Stimulated activated CD4-positive, alpha-beta T cell treated with anti-CD3 and anti-CD28 coated beads, TNF-alpha, amount 100 ng/mL, for 1 hour (primary cell): ENCODE measurements at places on chromosomes 2 and 18.
A peak's percentile ranks its signal among the peaks of the same experiment; 100 is the strongest.

GRCh38 chr2:126817172-126817571 is 81.5 kb upstream of the TEX51 start:
- no peak for DNase-seq

DNA sequence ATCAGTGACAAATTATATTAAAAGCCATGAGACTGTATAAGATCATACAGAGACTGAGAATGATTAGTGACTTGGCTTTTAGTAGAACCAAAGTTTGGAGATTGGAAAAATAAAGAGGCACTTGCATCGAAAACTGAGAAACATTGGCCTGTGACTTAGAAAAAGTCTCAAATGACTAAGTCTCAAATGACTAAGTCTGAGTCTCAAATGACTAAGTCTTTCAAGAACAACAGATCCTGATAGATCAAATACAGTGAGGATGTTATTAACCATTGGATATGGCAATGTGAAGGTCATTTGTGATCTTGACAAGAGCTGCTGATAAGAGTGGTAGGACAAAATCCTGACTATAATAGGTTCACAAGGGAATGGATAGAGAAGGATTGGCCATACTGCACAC is 135.5 kb upstream of the FANCL start:
- DNase-seq: no peak

GRCh38 chr2:149100739-149101699 is 62.5 kb downstream of the LYPD6B start:
- DNase-seq: no peak

DNA sequence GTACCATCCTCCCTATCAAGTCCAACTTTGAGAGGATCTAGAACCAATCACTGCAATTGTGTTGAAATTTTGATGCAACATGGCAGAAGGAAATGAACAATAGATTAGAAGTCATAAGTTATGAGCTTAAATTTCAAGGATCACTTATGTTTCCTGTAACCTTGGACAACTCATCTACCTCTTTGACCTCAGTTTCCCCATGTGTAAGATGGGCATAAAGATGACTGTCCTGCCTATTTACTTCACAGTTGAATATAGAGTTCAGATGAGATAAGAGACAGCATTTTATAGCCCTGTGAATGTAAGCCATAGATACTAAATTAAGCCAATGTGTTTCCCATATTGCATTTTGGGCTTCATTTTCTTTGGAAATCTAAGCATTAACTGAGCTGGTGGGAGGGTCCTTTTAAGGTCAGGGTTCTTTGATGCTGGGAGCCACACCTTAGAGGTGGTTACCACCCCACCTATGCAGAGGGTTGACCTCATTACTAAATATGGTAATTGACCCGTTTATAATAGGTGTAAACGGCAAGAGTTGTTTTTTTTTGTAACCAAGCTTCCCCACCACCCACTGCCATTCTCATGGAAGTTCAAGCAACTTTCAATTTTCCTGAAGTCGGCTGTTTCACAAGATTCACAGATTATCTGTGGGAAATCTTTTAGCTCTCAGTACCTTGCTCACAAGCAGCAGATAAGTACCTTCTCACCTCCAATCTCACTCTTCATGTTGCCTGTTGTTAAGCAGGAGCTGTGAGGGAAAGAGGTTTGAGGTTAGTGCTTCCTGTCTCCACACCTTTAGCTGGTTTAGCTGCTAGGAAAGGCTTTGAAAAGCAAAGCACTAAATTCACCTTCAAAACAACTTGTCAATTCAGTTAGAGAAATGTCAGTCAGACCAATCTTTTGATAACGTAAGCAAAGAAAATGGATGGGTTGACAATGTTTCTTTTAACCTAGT is 13.3 kb downstream of the CD28 start:
- DNase-seq: no peak

DNA sequence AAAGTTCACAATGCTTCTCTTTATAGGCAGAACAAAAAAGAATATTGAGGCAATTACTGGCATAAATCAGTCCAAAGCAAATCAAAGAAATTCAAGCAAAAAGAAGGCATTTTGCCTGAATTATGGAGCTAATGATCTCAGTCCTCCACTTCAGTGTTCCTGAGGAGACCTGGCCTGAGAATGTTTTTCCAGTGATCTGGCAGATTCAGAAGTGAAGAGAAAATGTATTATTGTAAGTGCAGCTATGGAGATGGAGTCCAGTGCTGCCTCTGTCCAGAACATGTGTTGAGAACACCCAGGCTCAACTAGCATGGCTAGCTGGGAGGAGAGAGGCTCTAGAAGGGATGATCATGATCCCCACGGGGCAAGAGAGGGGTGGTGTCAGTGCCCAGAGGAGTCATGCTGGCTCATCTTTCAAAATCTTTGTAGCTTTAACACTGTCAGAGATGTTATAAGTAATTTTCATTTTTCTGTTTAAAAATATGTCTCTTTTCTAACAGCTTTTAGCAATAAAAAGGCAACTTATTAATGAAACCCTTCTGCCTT is 367.0 kb upstream of the RAB12 start:
- no peak for DNase-seq

- no peak for DNase-seq
These were observed 302.1 kb downstream of the HRH4 start for GRCh38 chr18:24762511-24762910.

GRCh38 chr2:217654168-217654567 is 348.6 kb downstream of the TNS1 start:
- DNase-seq: no peak

DNA sequence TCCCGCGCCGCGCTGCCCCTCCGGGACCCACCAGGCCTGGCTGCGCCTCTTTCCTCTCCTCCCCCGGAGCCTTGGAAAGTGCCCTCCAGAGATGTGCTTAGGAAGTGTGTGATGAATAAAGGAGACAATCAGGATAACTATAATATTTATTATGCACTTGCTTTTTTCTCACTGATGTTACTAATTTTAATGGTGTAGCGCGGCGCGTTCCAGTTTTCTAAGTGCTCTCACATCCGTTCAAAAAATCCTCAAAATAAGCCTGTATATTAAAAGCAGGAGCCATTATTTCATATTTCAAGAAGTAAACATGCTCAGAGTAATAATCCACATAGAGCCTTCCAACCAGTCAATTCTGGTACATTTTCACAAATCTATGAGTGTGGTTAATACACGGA is 941 bp upstream of the MPPE1 start:
- DNase-seq: no peak

GRCh38 chr2:189412330-189412953 is 28.8 kb upstream of the WDR75 start:
- peak; percentile 2 for DNase-seq

GRCh38 chr2:98835831-98836385 is 100.1 kb downstream of the CRACDL start:
- DNase-seq: peak; percentile 27

- DNase-seq: no peak
These were observed 2.1 kb upstream of the SPIRE1 start for GRCh38 chr18:12659904-12660605.

DNA sequence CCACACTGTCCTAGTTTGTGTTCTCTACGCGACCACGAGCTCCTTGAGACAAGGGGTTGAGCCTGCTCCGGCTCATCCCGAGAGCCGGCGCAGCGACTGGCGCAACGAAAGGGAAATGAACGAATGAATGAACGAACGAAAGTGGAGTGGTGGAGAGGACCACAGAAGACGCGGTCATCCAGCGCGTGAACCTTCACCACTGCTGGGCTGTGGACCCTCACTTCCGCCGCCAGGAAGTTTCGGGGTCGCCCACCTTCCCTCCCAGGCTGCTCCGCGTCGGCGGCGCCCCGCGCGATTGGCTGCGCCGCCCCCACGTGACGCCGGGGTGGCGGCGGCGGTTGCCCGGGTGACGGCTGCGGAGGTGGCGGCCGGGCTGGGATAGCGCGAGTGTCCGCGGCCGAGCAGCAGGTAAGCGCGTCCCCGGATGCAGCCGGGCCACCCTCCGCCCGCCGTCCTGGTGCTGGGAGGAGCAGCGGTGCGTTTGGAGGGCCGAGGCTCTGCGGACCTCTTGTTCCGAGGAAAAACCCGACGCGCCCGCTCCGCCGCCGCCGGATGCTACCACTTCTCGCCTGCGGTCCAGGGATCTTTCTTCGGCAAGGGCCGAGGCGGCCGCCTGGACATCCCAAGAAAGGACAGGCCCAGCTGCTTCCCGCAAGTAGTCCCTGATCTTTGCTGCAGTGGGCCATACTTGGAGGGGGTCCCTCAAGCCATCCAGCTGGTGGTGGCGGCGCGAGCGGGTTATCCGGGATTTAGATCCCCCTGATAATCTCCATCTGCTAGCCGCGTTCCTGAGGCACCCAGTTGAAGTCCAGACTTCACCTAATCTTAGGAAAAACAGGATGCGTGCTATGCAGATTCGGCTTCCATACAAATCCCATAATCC is at the start of gene ARMC9:
TSS of gene ARMC9 (plus strand) at position 341 of the 883 bp plus-strand sequence. CDS start 7,608 bp downstream, outside the sequence.
- DNase-seq: peak; percentile 68

DNA sequence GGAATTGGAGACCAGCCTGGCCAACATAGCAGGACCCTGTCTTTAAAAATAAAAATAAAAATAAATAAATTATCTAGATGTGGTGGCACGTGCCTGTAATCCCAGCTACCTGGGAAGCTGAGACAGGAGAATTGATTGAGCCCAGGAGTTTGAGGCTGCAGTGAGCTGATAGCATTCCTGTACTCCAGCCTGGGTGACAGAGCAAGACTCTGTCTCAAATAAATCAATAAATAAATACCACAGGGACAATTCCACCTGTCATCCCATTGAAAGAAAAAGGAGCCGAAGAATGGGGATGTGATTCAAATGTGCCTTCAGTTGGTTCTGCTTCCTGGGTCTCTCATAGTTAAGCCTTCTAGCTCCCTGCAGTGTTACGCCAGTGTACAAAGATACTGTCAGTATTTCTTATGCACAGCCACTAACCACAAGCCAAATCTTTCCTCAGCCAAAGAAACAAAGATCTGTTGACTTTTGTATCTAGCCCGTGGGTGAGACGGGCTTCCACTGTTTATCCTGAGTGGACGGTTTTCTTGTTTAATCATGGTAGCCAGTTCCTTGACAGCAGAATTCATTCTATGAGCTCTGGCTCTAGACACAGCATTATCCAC is 12.6 kb downstream of the LGALSL start:
- DNase-seq: no peak

GRCh38 chr2:216188956-216189355 is 79.8 kb downstream of the XRCC5 start:
- no peak for DNase-seq

DNA sequence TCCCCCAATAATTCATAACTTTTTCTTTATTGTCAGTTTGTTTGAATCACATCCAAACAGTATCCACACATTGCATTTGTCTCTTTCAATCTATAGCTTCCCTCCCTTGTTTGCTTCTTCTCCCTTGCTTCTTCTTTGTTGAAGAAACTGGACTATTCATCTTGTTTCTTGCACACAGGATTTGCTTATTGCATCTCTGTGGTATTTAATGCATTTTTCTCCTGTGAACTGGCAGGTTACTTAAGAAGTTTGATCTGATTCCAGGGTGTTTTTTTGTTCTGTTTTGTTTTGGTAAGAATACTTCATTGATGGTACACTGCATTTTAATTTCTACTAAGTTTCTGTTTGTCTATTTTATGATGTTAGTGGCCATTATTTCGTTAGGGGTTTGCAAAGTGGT is 166.8 kb downstream of the CAMKMT start:
- no peak for DNase-seq

- no peak for DNase-seq
These were observed 18.1 kb upstream of the LYPD6B start for GRCh38 chr2:149020432-149020851.
